Stimulated activated CD8-positive, alpha-beta memory T cell treated with anti-CD3 and anti-CD28 coated beads, Interleukin-4, amount 100 ng/mL, for 1 hour (primary cell): ENCODE measurements at places on chromosomes 4 and X.
A peak's percentile ranks its signal among the peaks of the same experiment; 100 is the strongest.

DNA sequence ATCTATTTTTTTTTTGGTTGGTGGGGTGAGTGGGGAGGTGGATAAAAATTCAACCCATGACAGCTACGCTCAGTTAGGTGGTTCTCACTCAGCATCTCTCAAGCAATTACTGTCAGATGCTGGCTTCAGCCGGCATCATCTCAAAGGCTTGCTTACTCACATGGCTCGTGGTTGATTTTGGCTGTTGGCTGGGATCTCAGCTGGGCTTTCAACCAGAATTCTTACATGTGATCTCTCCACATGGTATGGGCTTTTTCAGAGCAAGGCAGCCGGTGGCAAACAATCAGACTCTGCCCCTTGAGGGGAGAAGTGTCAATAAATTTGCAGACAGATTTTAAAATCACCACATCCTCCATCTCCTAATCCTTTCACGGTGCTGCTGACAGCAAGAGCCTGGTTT is 47.2 kb downstream of the SLC34A2 start:
- DNase-seq: no peak

- no peak for DNase-seq
Measured at GRCh38 chrX:13088156-13088487, 43.7 kb upstream of the FAM9C start.

- no peak for DNase-seq
Measured at GRCh38 chr4:164856396-164856795, 20.6 kb upstream of the APELA start.

- DNase-seq: no peak
Measured at GRCh38 chr4:57071326-57071725, 38.9 kb downstream of the IGFBP7 start.

GRCh38 chrX:39996536-39996935 is 101.2 kb downstream of the BCOR start:
- DNase-seq: no peak

DNA sequence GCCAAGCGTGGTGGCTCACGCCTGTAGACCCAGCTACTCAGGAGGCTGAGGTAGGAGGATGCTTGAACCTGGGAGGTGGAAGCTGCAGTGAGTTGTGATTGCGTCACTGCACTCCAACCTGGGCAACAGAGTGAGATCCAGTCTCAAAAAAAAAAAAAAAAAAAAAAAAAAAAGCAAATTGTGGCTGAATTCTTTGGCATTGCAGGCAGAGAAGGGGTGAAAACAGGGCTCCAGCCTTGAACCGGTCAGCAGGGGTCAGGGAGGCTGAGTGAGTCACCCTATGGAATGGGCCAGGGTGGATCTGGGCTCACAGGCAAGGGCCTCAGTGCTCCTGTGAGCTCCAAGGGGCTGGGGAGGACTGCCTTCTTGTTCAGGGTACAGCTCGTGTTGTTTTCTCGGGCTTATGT is 13.2 kb upstream of the FAM3A start:
- no peak for DNase-seq

DNA sequence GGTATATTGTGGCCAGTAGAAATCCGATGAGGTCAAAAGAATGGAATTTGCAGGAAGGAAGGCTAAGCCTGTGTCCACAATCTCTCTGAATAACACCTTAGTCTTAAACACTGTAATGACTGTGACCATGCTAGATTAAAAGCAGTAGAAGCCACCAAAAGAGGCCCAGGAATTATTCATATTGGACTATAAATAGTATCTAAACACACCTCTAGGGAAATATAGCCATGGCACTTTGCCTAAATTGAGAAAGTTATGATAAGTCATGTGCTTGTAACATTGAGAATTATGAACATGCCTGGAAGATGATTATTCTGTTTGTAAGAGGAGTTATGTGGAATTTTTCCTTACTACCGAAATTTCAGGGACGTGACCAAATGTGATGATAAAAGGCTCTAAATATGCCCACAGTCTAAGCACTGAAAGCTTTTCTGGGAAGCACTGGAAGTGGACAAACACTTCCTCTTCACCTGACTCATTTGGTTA is 298.5 kb downstream of the KCTD8 start:
- DNase-seq: no peak

DNA sequence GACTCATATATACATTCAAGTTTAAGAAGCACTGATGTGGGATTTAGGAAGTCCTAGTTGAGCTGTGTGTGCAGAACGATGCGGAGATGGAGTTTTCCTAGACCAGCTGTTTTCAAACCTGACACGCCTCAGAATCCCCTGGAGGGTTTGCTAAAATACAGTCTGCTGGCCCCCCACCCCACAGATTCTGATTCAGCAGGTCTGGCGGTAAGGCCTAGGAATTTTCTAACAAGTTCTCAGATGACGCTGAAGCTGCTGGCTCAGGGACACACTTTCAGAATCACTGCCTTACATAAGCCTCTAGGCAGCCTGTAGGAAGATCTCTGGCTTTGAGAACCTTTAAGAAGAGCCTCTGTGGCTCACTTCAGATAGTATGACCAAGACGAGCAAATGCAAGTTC is 73.1 kb downstream of the PHEX start:
- no peak for DNase-seq

DNA sequence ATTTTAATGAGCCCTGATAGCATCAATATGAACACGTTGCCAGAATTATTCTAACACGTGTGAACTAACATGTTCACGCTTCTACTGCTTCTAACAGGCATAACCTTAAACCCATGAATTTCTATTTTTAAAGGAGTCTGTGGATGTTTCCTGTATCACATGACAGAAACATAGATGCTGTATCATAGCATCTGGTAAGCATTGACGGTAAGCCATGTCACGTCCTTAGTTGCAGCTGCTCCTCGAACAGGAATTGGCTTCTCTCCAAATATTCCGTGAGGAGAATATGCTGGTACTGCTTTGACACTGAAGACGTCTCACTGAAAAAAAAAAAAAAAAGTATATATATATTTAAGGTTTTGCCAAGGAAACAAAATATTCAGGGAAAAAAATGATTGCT is 105.1 kb upstream of the MXRA5 start:
- no peak for DNase-seq

GRCh38 chr4:104532677-104533076 is 38.0 kb upstream of the CXXC4 start:
- no peak for DNase-seq

- DNase-seq: no peak
Measured at GRCh38 chr4:46944345-46944744, 35.3 kb upstream of the COX7B2 start.

DNA sequence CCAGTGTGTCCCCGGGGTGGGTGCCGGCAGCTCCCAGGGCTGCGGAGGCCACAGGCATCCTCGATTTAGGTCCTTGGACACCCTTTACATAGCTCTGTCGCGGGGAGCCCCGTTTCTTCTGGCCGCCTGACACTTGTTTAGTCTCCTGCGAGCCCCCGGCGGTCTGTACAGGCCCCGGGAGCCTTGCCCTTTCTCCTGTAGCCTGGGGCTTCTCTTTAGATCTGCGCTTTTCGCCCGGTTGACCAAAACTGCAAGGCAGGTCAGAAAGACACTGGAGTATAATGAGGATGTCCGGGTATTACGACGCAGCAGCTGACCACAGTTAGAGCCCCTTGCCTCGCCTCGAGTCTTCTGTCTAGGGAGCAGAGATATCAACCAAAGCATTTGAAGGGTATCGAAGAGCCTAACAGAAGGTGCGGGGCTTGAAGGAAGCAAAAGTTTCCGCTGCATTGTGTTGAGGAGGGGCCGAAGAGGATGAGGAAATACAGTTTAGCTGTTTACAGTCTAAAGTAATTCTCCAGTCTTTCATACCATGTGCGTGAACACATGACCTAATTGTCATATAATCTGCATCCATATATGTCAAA is 479 bp downstream of the BRCC3 start:
- no peak for DNase-seq

DNA sequence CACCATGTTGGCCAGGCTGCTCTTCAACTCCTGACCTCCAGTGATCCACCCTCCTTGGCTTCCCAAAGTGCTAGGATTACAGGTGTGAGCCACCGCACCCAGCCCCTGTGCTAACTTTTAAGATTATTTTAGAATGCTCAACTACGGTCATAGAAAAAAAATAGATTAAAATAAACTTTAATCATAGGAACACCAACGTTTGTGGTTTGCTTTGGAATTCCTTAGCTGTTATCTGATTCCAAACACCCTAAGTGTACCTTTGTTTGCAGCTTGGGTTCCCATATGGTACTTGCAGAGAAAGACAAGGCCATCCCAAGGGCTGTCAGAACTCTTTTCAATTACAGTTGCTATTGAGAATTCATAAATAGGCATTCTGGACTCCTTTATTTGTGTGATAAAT is 90.1 kb upstream of the EFHC2 start:
- no peak for DNase-seq

DNA sequence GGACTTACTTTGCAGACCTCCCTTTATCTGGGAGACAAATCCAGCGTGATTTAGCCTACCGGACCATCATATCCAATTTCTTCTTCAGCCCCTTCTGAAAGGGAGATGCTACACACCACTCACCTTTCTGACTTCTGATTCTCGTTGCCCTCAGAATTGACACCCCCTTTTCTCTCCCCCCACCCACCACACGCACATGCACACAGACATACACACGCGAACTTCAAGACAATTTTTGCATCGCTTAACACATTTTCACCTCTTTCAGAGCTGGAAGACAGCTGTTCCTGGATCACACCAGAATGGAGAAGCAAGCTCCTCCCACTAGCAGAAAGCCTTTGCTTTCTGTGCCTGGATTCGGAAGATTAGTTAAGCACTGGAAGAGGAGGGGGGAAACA is 1.0 kb upstream of the SNCA start:
- DNase-seq: no peak

DNA sequence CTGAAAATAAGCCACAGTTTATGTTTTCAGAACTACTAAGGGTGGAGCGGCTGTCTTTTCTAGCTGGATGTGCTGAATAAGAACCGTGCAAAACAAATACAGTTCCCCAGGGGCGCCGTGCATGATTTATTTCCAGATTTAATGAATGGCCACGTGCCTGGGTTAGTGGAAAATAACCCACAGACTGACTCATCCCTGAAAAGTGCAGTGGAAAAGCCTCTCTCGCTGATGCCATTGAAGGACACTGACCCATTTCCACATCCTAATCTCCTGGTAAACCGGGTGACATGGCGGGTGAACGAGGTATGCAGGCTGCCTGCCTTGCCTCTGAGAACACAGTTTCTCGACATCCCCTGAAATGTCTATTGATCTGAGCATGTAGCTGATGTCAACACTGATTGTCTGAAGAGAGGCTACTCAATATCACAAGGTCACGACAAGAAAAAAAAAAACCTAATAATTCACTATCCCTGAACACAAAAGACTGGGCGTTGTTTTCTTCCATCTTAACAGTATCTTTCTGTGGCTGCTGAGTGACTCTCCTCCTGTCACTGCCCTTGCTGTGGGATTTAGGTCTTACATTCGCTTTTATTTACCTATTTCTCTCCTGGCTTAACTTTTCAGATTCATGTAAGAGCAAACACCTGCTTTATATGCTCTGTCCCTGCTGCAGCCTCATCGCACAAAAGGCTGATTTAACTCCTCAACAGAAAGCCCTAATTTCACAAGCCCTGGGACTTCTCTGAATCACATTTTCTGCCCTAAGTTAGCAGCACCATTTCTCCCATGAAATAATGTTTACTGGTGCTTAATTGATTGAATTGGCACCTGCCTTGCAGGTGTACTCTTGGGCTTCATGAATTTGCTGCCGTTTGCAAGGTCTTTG is 76.9 kb upstream of the SCOC start:
- DNase-seq: no peak

DNA sequence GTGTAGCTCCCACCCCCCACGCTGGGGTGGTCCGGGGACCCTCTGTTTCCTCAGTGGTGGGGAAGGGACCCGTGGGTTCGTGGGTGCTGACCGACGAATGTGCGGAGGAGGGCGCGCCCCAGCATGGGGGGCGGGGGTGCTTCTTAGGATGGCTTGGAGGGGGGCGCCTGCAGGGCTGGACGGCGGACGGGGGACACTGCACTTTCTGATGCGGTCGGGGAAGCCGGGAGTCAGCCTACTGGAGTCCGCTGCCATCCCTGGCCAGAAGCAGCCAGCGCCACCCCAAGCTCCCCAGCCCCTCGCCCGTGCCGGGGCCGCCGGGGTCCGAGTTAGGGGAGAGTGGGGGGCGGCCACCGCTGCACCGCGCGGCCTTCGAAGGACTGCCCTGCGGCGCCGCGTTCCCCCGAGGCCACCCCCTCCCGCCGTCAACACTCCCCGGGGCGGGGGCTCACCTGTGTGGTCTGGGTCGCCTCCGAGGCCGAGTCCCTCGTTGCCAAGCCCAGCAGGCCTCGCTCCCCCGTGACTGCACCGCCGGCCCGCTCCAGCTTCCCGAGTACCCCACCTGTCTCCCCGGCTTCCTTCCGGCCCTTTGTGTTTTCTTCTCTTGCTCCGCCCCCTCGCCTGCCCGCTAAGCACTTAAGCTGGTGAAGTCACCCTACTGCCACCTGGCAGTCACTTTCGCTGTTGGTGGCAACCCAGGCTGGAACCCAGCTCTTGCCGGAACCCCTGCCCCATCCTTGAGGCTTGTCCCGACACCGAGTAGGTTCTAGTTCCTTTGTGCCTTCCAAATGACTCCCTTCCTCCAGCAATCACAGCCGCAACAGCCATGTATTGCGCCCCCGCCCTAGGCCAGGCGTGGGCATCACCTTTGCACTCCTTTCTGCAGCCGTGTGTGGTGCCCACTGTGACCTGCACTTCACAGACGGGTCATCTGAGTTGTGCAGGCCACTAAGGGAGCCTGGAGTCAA is at the start of gene OCIAD2:
Gene OCIAD2, minus strand, starts transcription at position 569 of the 968 bp plus-strand sequence. CDS start 2,225 bp downstream, outside the sequence.
- peak; percentile 60 for DNase-seq

GRCh38 chr4:182067828-182068227 is 175.4 kb upstream of the TENM3 start:
- DNase-seq: no peak

DNA sequence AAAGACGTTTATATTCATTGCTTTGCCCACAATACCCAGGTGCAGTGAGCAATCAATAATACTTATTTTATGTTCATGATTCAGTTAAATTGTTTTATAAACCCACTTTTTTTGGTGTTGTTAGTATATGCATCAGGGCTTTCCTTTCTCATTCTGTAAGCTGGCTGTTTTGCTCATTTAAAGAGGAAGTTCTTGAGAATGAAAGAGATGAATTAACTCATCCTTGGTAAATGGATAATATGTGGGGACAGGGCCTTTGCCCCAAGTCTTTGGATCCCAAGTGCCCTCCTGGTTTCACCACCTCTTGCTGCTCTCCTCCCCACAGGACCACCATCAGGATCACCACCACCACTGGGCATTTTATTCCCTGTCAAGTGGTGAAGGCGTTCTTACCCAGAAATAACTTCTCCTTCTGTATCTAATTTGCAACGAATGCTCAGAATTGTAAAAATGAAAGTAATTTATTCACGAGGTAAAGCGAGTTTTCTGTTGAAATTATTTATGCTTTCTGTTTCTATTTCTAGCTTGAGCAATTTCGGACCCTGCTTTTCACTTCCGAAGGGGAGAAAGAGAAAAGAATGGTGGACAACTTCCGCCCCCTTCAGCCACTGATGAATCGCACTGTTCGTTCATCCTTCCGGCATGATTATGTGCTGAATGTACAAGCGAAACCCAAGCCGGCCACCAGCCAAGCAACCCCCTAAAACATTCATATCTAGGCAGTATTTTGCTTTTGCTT is 8.2 kb upstream of the ZRSR2 start:
- DNase-seq: no peak
